ENCODE measurements at places on chromosomes 4 and X. TPM values are rescaled to one million over a fixed set of nuclear protein-coding genes. Genes with fewer than 3 reads are reported as not detected.

Gene EGFL6
- 1.6 TPM for total RNA-seq

Gene CTBP1
- total RNA-seq, result 143 TPM

Gene RBMXL3
- not detected for total RNA-seq

Gene TMPRSS11B
- not detected for total RNA-seq

Gene ADGRG4
- total RNA-seq, result 0.18 TPM

Gene MAGEA11
- not detected for total RNA-seq

Gene IDUA
- total RNA-seq, result 36.7 TPM

All from sciatic nerve (tissue), 2 donors.